Fibroblast of gingiva (primary cell): ENCODE measurements at places on chromosomes 7 and 10.

GRCh38 chr7:129896568-129897382 lies 56.0 kb downstream of the UBE2H start:
- no peak for DNase-seq

- DNase-seq: no peak
Observed at GRCh38 chr10:34195364-34196057, 619.6 kb downstream of the PARD3 start.

DNA sequence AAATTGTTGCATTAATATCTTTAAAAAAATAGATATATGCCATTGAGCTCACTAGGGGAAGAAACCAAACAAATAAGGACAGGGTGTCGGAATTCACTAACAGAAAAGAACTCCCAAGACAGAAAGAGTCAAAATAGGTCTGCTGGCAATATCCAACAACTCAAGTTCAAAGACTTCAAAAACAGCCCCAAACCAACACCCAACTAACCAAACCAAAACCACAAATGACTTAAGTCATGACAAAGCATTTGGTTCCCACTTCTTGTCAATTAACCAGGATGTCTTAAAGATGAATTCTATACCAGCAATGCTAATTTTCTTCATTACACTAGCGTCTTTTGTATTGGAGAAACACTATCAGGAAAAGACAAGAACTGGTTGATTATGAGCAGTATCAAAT lies 249.0 kb upstream of the PLXNA4 start:
- no peak for DNase-seq

DNA sequence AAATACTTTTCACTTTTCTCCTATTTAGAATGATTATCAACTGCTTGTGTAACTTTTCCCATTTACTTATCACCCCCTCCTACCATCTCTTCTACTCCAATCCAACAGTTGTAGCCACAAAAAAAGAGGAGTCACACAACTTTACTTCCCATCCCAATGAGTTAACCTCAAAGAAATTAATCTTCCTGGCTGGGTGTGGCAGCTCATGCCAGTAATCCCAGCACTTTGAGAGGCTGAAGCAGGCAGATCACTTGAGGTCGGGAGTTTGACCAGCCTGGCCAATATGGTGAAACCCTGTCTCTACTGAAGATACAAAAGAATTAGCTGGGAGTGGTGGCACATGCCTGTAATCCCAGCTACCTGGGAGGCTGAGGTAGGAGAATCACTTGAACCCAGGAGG lies 19.9 kb downstream of the SYPL1 start:
- no peak for DNase-seq

GRCh38 chr7:135602304-135602703 lies 44.6 kb downstream of the NUP205 start:
- DNase-seq: peak; percentile 11

- DNase-seq: peak; percentile 19
Observed at GRCh38 chr10:89153971-89154370, 53.1 kb downstream of the CH25H start.

- no peak for DNase-seq
Observed at GRCh38 chr7:41744161-41744560, 41.3 kb upstream of the INHBA start.

DNA sequence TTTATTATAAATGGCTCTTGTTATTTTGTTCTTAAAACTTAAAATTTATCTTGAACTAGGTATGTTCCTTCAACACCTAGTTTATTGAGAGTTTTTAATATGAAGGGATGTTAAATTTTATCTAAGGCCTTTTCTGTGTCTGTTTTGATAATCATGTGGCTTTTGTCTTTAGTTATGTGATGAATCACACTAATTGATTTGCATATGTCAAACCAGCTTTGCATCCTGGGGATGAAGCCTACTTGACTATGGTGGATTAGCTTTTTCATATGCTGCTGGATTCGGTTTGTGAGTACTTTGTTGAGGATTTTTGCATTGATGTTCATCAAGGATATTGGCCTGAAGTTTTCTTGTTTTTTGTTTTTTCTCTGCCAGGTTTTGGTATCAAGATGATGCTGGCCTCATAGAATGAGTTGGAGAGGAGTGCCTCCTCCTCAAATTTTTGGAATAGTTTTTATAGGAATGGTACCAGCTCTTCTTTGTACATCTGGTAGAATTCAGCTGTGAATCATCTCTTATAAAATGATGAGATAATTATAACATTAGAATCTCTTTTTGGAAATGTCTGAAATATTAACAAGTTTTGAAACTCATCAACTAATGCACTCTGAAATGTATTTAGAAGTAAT lies 78.7 kb upstream of the AGR3 start:
- DNase-seq: no peak

DNA sequence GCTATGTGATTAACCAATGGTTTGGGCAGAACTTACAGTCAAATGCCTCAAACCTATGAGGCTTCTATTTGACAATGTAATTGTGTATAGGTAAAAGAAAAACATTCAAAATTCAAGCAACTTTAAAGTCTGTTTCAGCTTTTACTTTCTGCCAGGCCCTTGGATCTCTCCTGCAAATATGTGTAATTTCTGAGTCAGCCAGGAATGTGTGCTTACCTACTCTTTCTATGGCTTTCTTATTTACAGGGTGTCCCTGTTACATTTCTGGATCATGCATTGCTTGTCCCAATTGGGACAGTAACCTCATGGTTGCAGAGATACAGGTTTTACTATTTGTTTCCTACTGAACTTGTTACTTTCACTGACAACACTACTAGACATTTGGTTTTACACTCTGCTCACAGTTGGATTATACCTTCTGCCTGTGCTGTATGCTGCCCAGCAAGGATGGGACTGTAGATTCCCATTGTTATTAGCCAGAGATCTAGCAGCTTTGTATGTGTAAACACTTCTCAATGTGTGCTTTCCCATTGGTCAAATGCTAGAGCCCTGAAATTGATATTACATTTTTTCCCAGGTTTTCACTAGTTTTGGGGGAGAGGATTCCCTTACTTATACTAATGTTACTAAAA lies 355.3 kb downstream of the ARL4A start:
- DNase-seq: no peak

GRCh38 chr7:37540917-37541316 lies 92.3 kb upstream of the ELMO1 start:
- DNase-seq: no peak

- no peak for DNase-seq
Observed at GRCh38 chr10:84158061-84158460, 15.5 kb upstream of the GPR15LG start.

DNA sequence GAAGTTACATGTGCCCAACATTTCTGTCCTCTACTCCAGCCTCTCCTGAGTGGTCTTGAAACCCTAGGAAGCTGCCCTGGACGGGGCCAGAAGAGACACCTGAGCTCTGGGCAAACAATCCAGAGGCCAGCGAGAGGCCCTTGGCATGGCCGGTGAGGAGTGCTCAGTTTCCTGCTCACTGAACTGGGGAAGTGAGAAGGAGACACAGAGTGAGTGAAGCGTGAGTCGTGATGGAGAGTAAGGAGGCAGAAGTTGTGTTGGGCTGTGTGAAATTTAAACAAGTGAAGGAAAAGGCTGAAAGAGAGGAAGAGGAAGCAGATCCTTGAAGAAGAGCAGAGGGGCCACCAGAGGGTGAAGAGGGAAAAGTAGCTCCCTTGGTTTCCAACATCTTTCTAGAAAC lies 73.2 kb downstream of the WNT2 start:
- no peak for DNase-seq

DNA sequence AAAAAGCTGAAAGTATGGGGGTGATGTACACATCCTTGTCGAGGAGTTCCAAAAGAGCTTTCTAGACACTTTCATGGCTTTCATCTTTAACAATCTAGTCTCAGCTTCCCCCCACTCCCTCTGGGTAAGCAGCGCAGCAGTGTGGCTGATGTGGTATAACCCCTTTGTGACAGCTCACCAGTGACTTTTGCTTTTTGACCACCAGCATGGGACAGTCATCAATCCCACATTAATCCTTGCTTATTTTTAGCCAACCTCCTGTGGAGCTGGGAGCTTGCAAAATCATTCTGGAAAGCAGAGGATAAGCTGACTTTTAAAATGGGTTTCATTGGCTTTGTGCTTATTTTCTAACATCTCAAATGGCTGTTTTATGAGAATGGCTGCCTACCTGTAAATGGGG lies 272.7 kb downstream of the HDAC9 start:
- DNase-seq: no peak

- DNase-seq: peak; percentile 25
Observed at GRCh38 chr10:43598446-43598845, 7.8 kb upstream of the ZNF485 start.

- peak; percentile 32 for DNase-seq
Observed at GRCh38 chr7:55046582-55047342, 27.9 kb downstream of the EGFR start.

GRCh38 chr7:14834456-14834855 lies 68.1 kb downstream of the DGKB start:
- DNase-seq: peak; percentile 67

DNA sequence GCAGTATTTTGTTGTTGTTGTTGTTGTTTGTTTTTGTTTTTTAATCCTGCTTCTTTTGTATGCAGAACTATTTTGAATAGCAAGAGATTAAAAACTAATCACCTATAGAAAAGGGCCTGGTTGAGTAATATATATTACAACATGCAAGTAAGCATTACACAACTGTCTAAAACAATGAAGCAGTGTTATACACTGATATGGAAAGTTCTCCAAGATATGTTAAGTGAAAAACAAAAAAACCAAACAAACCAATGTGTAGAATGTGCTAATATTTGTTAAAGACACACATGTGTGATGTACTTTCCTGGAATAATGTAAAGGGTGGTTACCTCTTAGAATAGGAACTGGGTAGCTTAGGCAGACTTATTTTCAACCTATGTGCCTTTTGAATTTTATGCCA lies 117.4 kb downstream of the ZNF365 start:
- no peak for DNase-seq

DNA sequence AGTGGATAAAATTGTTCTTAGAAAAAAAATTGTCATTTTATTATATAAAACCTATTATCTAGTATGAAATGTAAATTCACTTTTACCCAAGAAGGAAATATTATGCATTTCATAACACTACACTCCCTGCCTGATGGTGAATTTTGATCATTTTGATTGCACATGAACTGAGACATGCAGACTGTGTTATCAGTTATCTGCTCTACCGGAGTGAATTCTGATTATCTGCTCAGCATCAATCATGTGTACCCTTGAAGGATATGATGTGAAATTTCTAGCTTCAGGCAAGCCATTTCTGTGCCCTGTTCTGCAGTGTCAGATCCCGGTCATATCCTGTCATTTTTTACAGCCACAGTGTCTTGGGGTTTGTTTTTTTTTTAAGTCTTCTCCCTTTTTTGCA lies 85.0 kb upstream of the FGL2 start:
- DNase-seq: no peak

DNA sequence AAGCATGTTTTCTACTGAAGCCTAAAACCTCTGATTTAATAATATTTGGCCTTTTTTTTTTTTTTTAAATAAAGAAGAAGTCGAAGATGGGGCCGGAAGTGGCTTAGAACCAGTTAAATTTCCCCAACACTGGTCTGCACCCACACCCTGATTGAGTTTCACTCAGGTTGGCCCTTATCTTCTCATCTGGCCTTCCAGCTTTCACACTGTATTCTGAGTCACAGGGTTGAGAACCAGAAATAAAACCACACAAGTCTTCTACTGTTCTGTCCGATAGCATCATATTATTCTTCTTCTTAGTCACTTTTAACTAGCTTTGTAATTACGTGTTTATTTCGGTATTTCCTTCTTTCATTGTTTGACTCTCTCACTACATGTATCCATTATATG lies 9.9 kb downstream of the ZNF365 start:
- DNase-seq: no peak

DNA sequence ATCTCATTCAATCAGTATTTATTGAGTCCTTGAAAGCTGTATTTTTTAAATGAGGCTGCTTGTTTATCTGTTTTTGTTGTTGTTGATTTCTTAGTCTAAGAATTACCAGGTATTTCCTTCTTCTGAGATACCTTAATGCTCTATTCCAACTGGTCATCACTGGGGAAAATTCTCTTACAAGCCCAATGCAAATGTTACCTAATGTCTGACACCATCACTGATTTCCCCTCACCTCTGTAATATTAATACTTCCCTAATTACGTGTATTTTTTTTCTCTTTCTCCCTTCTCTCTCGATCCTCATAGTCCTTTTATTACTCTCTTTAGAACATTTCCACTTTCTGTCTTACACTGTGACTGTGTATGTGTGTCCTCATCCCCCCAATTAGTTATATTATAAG lies 13.9 kb downstream of the HDAC9 start:
- no peak for DNase-seq

- DNase-seq: peak; percentile 89
Observed at GRCh38 chr7:139771001-139771956, 6.5 kb downstream of the HIPK2 start.

- DNase-seq: no peak
Observed at GRCh38 chr7:92968502-92968901, 132.1 kb upstream of the CDK6 start.

- no peak for DNase-seq
Observed at GRCh38 chr7:158570449-158571170, 17.0 kb downstream of the PTPRN2 start.

GRCh38 chr10:5775685-5776084 lies 37.5 kb downstream of the GDI2 start:
- DNase-seq: no peak

- no peak for DNase-seq
Observed at GRCh38 chr7:45196374-45196773, 38.8 kb downstream of the RAMP3 start.

GRCh38 chr7:98193474-98194180 lies 17.6 kb upstream of the BHLHA15 start:
- DNase-seq: no peak

- DNase-seq: no peak
Observed at GRCh38 chr7:12436126-12436525, 32.5 kb upstream of the VWDE start.

DNA sequence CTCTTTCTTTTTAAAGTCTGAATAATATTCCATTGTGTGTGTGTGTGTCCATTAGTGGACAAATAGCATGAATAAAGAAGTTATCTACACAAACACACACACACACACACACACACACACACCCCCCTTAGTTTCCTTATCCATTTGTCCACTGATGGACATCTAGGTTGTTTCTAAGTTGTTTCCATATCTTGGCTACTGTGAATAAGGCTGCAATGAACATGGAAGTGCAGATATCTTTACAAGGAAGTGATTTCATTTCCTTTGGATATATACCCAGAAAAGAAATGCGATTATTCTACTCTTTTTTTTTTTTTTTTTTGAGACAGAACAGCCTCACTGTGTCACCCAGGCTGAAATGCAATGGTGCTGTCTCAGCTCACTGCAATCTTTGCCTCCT lies 113.5 kb downstream of the MBL2 start:
- no peak for DNase-seq

DNA sequence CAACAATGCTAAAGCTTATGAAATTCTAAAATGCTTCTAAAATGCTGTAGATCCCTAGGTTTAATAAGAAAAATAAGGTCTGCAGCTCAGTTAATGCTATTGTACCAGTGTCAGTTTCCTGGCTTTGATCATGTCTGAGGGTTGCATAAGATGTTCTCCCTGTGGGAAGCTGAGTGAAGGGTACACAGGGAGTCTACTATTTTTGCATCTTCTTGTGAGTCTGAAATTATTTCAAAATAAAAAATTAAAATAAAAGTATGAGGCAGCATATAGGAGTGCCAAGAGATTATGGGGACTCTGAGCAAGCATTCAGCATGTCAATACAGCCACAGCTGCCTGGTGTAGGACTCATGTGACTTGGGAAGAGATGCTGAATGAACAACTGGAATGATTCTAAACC lies 14.7 kb downstream of the CHST15 start:
- DNase-seq: no peak

GRCh38 chr10:97412891-97413304 lies 11.8 kb upstream of the RRP12 start:
- no peak for DNase-seq
